Amniotic epithelial cell (primary cell): ENCODE measurements at places on chromosomes 6 and 20.
A peak's percentile ranks its signal among the peaks of the same experiment; 100 is the strongest.

- peak; percentile 48 for DNase-seq
These were observed 2.0 kb downstream of the TBX18 start for GRCh38 chr6:84762220-84763002.

GRCh38 chr6:88290411-88290810, 124.3 kb upstream of the CNR1 start:
- DNase-seq = no peak

GRCh38 chr6:148969603-148970061, 222.8 kb downstream of the UST start:
- DNase-seq = peak; percentile 56

GRCh38 chr6:5042436-5042835, 38.6 kb upstream of the RPP40 start:
- no peak for DNase-seq

GRCh38 chr20:2523919-2524708, 12.3 kb upstream of the TMC2 start:
- DNase-seq = peak; percentile 53
